ENCODE measurements at places on chromosomes 3 and 15. TPM values are rescaled to one million over a fixed set of nuclear protein-coding genes. Genes with fewer than 3 reads are reported as not detected.

The NCBP2 gene
- 75.1 TPM for polyA plus RNA-seq

The TEX9 gene
- polyA plus RNA-seq = 1.9 TPM

The SPRED1 gene
- polyA plus RNA-seq = 24.1 TPM

The POPDC2 gene
- 16.2 TPM for polyA plus RNA-seq

The GOLGA8G gene
- polyA plus RNA-seq = not detected

The PRTG gene
- 3.3 TPM for polyA plus RNA-seq

The WWTR1 gene
- polyA plus RNA-seq = 88.5 TPM

The MUSTN1 gene
- 168 TPM for polyA plus RNA-seq

The ERICH6 gene
- polyA plus RNA-seq = 0.41 TPM

The XYLB gene
- polyA plus RNA-seq = 3.4 TPM

The MLF1 gene
- polyA plus RNA-seq = 86.8 TPM
